ENCODE measurements at places on chromosomes 6 and 20.

DNA sequence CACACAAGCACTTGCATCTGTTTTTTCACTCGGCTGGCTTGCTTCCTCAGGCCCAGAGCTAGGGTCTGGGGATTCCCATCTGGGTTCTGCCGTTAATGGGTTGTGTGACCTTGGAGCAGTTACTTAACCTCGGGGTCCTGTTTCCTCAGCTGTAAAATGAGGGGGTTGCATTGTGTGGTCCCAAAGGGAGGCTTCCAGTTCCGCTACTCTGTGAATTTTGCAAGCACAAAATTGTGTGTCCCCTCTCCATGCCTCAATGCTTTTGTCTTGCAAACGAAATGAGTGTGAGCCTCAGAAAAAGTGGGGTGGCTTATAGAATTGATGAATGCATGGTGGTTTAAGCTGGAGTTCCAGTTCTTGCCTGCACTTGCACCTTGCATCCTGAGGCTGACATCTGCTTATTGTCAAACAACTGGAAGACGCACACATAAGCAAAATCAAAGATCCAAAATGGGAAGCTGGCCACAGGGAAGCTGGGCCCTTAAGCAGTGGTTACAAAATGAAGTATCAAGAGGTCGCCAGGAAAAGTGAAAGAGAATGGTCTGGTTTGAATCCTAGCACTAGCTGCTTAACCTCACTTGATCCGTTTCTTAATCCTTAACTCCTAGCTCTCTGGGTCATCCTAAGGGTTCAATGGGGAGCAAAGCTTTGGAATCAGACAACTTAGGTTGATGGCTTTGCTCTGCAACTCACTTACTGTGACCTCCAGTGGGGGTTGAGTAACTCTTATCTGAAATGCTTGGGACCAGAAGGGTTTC, 490.6 kb downstream of the DHX35 start:
- DNase-seq = no peak

DNA sequence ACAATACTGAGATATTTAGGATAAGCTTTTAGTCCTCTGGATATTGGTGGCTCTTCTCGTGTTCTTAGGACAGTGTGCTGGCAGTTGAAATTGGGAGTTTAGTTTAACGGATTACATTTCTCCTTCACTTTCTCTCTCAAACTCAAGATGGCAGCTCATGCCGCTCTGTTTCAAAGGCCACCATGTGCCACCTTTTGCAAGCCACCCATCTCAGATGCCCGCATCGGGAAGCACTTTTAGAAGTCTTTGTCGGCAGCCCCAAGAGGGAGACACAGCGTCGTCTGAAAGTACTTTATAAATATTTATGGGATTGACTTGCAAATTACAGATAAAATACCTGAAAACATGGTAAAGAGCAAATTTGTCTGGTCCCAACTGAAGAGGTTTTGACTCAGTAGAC, 73.5 kb downstream of the DOK5 start:
- no peak for DNase-seq

DNA sequence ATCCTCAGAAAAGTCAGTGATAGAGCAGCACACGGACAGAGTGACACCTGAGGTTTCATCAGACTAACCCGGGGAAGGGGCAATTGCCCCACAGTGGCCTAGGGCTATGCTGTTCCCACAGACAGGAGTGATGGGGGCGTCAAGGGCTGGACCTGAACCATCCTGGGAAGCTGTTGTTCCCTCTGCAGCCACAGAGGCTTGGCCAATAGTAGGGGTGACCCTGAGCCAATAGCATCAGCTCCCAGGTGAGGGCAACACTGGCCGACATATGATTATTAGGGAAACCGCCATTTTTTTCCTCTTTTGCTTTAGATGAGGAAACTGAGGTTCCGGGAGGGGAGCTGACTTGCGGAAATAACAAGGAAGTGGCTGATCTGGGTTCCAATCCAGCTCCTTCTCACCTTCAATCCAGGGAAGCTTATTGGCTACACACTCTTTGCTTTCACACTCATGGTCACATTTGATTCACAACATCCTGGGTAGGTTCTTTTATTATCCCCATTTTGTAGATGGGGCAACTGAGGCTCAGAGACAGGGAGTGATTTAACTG, 126.0 kb downstream of the BMP7 start:
- DNase-seq = no peak

DNA sequence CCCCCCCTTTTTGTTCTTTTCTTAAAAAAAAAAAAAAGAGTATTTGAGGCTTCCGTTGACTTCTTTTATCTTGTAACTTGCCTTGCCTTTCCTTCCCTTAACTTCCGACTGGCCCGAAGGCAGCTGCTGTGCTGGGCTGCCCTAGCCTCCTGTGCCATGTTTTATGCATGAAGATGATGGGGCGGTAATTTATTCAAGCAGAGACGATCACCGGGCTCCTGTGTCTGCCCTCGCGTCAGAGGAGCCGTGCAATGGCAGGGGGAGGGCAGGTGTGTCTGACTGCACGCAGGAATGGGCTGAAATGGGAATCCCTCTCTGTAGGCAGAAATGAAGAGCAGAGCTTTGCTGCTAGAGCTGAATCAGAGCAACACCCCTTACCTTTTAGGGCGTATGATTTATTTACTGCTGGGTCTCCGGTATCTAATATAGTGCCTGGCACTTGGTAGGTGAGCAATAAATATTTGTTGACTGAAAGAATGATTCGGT, 106.3 kb upstream of the RIPOR2 start:
- DNase-seq = no peak

GRCh38 chr6:50288881-50289280, 239.2 kb upstream of the DEFB112 start:
- no peak for DNase-seq

- no peak for DNase-seq
Measured at GRCh38 chr6:127186889-127187288, 68.4 kb downstream of the RSPO3 start.

- no peak for DNase-seq
Measured at GRCh38 chr6:166707045-166707444, 80.0 kb upstream of the RPS6KA2 start.
